KG1 (cell line): ENCODE measurements at places on chromosomes 7 and 10.
A peak's percentile ranks its signal among the peaks of the same experiment; 100 is the strongest.

DNA sequence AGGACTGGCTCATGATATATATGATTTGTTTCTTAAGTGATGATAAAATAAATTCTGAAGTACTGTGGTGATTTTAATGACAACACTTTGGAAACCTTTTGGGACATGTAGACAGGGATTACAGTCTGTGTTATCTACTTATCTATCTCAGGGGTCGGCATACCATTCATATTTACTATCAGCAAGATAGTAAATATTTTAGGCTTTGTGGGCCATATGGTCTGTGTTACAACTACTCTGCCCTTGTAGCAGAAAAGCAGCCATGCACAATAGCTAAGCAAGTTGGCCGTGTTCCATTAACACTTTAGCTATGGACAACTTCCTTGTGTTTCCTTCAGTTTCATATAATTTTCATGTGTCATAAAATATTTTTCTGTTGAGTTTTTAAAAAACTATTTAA, 97.8 kb upstream of the PRPS1L1 start:
- DNase-seq = no peak

- no peak for DNase-seq
Measured at GRCh38 chr7:46512891-46513413, 591.9 kb upstream of the IGFBP3 start.

GRCh38 chr7:66694286-66694685, 46.2 kb upstream of the RABGEF1 start:
- DNase-seq = no peak

- DNase-seq = no peak
Measured at GRCh38 chr10:131772441-131772840, 128.4 kb upstream of the PPP2R2D start.

DNA sequence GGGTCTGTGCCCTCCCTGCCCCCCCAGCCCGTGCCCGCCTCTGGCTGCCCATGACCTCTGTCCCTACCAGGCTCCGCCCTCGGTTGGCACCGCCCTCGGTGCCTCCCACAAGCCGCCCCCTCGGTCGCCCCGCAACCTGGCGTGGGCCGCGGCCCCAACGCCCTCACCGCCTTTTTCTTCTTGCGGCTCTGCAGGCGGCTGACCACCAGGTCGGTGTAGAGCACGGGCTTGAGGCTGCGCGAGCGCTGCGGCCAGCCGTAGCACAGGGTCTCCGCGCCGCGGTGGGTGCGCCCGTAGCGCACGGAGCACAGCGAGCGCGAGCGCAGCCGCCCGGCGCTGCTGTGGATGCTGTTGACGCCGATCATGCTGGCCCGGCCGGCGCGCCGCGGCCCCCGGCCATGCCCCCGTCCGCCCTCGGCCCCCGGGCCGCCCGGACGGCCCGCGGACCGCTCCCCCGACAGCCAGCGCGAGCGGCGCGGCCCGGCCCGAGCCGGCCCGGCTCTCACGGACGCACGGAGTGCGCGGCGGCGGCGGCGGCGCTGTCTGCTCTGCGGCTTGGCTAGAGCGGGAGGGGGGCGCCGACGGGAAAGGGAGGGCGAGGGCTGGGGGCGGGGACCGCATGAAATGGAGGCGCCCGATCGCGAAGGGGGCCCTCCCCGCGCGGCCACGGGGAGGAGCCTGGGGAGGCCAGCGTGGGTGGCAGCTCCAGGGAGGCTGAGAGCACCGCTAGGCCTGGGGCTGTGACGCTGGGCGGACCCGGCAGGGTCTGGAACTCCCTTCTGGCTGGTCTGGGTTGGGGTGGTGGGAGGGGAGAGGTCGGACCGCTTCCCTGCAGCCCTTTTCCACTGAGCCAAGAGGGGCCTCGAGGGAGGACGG, 9.6 kb downstream of the PSD start:
- DNase-seq = no peak

GRCh38 chr10:114272696-114273095, 33.6 kb downstream of the VWA2 start:
- DNase-seq = no peak

DNA sequence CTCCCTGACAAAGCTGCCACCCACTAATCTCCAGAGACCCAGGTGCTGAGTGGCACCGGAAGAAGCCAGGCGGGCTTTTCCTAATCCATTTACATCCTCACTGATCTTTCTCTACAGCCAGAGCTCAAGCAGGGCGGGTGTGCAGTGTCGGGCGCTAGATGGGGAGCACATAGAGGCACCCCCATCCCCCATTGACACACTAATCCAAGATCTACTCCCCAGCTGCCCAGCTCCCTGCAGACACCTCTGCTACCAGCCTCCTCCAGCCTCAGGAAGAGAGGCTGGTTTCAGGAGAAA, 22.2 kb downstream of the FRMPD2 start:
- no peak for DNase-seq

GRCh38 chr10:19970717-19971116, 154.5 kb downstream of the PLXDC2 start:
- DNase-seq = no peak

DNA sequence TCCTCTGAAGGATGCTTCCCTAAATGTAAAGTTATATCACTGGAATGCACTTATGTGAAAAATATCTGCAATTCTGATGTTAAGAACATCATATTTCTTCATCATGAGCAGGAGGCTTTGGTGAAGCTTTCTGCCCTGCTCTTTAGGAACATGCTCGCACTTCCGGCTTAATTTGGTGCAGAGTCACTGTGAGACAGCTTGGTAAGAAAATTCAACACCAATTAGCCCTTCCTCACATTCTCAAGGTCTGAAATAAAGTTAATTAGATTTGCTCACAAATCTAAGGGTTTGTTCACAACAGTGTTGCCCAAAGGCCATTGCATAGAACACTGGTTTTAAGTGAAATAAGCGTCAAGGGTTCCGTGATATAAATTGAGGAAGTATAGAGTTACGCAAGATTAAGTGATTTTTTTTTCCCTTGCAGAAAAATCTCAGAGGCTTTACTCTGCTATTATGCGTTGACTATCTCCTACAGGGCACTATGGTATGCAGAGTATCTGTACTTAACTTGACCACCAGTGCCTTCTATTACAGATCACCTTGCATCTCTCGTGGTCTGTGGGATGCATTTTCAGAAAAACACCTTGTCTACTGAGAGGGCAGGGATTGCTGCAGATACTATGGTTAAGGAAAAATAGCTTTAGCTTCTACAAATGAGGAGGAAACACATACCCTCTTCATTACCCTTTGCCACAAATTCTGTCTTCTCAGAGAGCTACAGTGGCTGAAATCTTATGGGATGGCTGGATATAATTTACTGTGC, 953.9 kb downstream of the TYW1 start:
- DNase-seq = peak; percentile 1

GRCh38 chr10:7596356-7596755, 70.4 kb downstream of the ITIH5 start:
- DNase-seq = no peak

- no peak for DNase-seq
Measured at GRCh38 chr7:1669954-1670893, at the start of gene ELFN1. Gene ELFN1, plus strand, starts transcription at chr7:1670277. Its CDS starts 74,320 bp downstream, at chr7:1744597.

DNA sequence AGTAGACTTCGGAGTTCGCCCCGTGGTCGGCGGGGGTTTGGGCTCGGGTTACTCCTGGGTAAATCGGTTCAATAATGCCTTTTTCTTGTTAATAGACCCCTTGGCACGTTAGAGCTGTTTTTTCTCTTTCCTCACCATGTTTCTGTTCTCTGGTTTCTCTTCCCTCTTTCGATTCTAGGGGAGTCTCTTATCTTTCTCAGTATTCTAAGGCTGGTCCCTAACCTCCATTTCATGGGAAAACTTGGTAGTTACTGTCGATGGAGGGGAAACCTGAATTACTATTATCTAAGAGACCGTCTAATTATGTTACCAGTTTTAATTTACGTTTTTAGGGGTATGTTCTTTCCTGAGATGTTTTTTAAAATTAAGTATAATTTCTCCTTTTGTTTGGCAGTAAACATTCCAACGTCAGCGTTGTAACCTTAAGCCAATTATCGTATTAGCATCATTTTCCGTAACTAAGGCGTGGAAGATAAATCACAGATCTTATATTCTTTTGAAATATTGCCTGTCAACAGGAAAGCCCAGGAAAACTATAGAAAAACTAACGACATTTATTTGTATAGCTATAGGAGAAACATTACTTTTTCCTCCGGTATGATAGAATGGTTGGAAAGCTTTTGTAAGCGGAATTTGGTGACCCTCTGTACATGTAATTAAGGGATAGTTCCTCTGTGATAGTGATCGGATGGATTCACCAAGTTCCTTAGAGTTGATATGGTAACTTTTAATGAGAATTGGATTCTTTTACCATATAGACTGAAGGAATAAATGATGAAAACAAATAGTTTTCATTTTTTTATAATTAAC, 847 bp downstream of the BTAF1 start:
- DNase-seq = no peak

DNA sequence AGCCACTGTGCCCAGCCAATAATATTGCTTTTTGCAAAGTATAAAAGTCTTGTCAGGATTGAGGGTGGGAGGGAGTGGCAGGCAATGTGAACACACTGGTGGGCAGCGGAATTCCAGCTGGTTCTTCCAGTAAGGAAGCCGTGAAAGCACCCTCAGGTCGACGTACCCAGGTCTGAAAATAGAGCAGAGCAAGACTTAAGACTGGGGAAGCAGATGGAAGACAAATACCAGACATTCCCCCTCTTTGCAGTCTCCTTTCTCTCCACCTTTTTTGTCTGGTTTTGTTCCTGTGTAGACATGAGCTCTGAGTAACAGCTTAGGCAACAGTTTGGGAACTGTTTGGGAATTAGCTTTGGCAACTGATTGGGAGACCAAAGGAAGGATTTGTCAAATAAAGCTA, 17.6 kb upstream of the CSTF2T start:
- no peak for DNase-seq

GRCh38 chr7:152869677-152870051, 110.1 kb downstream of the ACTR3B start:
- no peak for DNase-seq

DNA sequence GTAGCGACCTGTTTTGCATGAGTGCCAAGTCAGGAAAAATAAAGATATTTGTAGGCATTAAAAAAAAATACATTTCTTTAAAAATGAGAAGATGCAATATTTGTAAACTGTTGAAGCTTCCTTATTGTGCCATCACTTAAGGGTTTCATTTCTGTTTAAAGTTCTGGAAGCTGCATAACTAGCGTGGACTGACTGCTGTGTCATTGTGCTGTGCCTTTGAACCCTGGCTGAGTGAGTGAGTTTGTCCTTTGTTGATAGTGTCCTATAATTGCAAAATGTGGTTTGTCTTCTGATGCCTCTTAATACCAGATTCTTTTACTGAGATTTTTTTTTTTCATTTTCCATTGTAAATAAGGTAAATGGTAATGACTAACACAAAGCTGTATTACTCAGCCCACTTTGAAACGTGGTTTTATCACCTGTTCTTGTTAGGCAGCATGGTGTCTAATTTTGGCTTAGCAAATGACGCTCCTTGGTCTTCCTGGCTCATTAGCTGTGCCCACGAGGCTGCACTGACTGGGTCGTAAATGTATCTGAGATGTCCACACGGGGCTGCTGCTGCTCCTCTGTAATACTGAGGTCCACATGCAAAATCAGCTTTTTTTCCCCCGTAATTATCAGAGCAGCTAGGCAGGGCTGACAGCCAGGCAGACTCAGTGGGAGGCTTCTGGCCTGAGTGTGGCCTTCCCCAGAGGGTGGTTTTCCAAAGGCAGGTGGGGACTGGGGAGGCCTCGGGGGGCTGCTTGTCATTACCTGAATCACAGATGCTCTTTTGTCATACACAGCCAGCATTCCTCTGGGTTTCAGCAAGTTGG, 14.8 kb downstream of the ZSCAN25 start:
- no peak for DNase-seq

DNA sequence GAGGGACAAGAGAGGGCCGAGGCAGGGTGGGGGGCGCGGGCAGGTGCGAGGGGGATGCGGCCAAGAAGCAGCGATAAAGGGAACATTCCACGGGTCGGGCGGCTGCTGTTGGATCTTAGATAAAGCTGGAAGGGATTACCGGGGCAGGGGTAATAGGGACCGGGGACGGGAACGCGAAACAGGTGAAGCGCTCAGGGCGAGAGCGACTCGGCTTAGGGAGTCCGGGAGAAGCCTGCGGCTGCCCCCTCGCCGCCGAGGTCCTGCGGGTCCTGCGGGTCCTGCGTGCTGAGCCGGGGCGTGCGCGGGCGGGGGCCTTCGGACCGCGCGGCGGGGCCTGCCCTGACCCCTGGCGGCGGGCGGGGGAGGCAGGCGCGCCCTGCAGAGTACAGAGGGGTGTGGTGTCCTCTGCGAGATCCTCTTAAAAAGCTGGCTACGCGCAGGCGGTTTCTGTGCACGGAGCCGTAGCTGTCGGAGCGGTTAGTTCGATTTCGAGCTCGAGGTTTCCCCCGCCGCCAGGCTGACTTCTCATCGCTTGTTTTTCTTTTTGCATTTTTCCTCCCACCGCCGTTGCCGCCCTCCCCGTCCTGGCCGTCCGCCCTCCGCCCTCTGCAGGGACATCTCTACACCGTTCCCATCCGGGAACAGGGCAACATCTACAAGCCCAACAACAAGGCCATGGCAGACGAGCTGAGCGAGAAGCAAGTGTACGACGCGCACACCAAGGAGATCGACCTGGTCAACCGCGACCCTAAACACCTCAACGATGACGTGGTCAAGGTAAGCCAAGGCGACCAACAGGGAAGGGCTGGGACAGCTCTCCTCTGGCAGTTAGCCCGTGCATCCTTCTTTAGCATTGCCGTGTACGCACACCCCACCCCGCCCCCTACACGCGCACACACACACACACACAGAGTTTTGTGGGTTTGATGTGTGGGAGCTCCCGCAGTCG, 1.4 kb downstream of the CAV1 start:
- DNase-seq = no peak

- DNase-seq = no peak
Measured at GRCh38 chr7:50687575-50688225, 95.0 kb downstream of the GRB10 start.

- DNase-seq = no peak
Measured at GRCh38 chr10:112304267-112304859, 21.2 kb downstream of the TECTB start.

DNA sequence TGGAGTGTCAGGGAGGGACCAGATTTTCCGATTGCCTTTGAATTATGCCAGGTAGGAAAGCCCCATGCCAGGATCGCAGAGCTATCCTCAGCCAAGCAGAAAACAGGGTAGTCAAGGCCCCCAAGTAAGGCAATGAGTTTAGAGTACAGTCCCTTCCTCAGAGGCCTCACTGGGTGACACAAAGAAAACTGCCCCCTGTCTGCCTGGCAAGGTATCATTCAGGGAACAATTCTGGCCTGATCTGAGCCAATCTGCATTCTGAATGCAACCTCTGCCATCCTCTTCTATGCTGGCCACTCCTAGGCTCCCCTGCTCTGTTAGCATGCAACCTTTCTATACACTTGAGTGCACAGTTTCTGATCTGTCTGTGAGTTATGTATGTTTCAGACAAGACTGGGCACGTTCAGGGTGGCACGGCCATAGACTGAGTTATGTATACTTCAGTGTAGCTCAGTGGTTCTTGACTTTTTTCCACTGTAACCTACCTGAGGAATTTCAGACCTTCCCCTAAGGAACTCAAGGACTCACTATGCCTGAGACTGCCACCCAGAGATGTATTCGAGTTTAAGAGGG, 336.8 kb downstream of the PLXNA4 start:
- no peak for DNase-seq
